Activated CD8-positive, alpha-beta T cell treated with anti-CD3 and anti-CD28 coated beads for 36 hours (primary cell): ENCODE measurements at places on chromosomes 11 and 22. TPM values are rescaled to one million over a fixed set of nuclear protein-coding genes. Genes with fewer than 3 reads are reported as not detected.

- peak; percentile 84 for DNase-seq
Measured at GRCh38 chr11:33065445-33066178, 26.2 kb downstream of the TCP11L1 start.

- no peak for DNase-seq
Measured at GRCh38 chr11:19683141-19683805, 29.4 kb upstream of the NAV2 start.

- no peak for DNase-seq
Measured at GRCh38 chr11:131756479-131757110, 386.2 kb downstream of the NTM start.

DNA sequence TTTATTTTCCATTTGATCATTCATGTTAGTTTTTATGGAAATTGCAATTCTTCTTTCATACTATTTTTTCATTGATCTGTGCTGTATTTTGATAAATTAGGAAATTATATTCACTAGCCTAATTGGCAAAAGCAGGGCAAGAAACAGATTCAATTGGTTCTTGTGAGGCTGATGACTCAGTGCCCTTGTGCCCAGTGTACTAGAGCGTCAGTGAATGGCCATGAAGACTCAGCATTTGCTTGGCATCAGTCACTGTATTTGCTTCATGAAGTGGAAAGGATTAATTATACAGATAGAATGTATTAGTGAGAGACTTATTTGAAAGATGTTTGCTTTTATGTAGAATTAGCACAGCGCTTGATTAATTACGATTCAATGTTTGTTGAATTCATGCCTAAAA, 31.8 kb downstream of the MRGPRX1 start:
- DNase-seq, result no peak

- DNase-seq, result peak; percentile 95
Measured at GRCh38 chr11:133945087-133945974, 11.4 kb downstream of the IGSF9B start.

DNA sequence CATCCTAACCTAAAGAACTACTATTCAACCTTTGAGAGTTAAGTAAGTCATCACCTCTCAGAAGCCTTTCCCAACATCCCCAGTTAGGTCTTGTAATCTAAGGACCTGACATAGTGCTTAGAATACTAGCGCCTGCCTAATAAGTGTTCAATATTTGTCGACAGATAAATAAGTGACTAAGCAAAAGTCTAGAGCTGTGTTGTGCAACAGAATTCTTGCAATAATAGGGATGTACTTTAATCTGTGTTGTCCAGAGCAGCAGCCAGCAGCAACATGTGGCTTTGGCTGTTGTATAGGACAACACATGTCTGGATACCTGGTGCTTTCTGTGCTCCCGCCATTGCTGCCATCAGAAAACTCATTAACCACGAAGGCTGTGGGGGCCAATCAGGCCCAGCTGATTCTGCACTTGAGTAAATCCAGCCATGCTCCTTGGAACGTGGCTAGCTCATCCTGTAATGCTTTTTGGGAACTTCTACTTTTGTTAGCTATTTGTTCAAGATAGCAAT, 66.8 kb upstream of the NTM start:
- DNase-seq, result no peak

DNA sequence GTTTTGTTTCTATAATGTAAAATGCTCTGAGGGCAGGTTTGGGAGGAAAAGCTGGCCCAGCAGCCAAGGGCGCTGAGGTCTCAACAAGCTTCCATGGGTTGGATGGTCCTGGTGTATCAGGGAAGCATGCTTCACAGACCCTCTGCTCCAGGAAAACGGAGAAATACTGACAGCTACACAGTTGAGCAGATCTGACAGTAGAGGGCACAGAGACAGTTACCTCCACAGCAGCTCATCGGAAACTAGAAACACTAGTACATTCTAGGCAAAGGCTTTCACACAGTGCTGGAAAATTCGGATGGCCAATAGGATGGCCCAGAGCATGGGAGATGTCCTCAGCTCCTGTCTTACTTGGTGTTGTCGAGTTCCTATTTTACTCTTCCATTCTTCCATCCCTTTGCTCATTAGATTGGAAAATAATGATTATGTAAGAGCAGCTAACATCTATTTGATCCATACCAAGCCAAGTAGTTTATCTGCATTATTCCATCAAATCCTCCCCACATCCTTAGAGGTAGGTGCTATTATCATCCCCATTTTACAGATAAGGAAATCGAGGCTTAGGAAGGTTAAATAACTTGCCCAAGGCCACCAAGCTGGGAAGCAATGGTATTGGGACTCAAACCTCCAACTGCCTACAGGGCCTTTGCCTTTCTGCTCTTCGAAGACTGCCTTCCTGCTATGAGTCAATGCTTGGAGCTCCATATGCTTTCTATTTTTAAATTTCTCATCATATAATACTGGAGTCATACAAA, 28.3 kb downstream of the LMO2 start:
- no peak for DNase-seq

GRCh38 chr22:22458896-22459588, 49.5 kb downstream of the ZNF280B start:
- no peak for DNase-seq

DNA sequence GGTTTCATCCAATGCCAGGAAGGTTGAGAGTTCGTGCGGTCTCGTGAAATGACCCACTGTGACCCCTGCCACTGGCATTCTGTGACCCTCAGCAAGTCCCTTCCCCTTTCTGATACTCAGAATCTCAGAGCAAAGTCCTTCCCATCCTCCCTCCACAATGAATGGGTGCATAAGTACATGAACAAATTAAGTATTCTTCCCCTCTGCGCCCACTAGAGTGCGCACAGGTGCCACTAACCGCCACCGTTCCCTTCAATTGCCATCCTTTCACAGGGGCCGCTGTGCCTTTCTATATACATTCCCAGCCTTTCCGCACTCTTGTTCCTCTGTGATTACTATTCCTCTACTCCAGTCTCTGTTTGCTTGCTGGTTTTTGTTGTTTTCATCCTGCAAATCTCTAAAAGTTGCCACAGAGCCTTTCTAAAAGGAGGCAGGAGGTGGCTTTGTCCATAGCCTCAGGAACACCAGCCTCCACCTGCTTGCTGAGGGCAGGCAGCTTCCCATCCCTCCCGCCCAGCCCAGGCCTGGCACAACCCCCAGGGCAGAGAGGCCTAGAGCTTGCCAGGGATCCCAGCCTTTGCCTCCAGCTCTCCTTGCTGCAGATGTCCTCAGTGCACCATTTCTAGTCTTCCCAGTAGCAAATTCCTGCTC, 6.7 kb upstream of the AP1B1 start:
- peak; percentile 81 for DNase-seq

DNA sequence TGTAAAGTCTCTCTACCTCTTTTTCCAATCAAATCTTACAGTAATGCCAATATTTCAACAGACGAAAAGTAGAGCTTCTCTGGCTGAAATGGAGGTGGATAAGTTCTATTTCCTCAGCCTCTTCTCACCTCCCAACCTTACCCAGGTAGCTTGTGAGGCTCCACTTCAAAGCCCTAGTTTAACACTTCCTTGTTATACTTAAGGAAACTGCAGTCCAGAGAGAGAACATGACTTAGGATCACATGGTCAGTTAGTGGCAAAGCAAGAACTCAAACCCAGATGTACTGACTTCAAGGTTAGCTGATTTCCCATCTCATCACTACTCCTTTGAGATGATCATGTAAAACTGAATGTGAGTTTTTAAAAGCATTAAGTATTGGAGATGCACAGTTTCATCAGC, 32.5 kb downstream of the PAK1 start:
- DNase-seq, result no peak

DNA sequence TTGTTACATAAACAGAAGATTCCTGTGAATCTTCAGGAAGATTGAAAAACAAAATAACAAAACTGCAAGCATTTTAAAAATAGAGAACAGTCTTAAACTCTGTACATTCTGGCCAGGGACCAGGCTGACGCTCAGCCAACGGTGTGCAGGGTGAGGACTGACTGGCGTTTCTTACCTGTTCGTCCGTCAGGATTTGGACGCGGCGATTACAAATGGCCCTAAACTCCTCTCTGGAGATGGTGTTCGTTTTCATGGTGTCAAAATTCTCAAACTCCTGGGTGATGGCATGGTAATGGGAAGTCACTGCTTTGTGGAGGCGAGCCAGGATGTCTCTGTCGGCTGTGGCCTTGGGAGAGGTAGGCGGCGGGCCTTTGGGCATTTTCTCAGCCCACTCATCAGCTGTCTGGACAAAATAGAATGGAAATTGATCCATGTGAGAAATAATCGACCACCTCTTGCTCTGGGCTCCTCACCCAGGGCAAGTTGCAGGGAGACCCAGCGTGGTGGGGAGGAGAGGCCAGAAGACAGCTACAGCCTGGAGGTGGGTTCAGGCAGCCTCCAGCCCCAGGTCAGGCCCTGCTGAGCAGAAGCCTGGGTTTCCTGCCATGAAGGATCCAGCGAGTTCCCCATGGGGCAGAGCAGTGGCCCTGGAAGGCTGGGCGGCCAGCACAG, 143.0 kb downstream of the MPPED1 start:
- DNase-seq, result no peak

GRCh38 chr11:130522284-130522961, 74.0 kb downstream of the ADAMTS15 start:
- no peak for DNase-seq

Gene BBOX1
- total RNA-seq, result not detected

Gene MMP1
- not detected for total RNA-seq

Gene CLTCL1
- 0.65 TPM for total RNA-seq

Gene CD3G
- 116 TPM for total RNA-seq

Gene SYNGR1
- 3.8 TPM for total RNA-seq

Gene PTPMT1
- 46.7 TPM for total RNA-seq

Gene TBC1D22A
- total RNA-seq, result 41.0 TPM

Gene HBG2
- total RNA-seq, result not detected

Gene CALCA
- total RNA-seq, result not detected
